ENCODE measurements at places on chromosomes 3 and 15.

GRCh38 chr3:52561028-52561747, 24.8 kb downstream of the UQCC5 start:
- DNase-seq: no peak

GRCh38 chr3:58009749-58010535, 1.7 kb downstream of the FLNB start:
- no peak for DNase-seq

DNA sequence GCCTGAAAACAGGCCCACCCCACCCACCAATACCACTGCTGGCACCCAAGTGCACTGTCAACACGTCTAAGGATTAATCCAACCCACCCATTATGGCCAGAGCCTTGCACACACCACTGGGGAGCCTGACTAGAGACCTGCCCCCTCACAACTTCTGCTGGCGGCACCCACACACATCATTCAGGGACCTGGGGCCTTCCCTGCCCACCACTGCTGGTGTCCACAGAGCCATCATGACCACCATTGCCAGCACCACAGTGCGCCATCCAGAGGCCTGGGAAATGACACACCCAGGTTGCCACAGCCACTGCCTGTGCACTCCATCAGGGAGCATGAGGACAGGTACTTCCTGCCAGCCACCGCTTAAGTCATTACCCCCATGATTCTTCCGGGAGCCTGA, 67.0 kb upstream of the IMPG2 start:
- DNase-seq: no peak

DNA sequence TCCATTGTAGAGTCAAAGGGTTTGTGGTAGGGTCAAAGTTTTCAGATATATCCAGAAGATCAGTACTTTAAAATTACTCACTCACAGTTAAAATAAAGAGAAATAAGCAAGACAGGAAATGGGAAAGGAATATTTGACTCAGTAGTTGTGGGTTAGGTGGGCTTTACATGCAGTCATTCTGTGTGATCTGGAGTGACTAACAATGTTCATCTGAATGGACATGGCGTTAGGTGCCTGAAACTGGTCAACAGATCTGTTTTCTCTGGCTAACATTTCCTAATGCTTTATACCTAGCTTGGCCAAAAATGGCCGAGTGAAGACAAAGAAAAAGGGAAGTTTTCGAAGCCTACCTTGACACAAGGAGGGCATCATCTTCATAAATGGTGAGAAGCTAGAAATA, 133.4 kb upstream of the SATB1 start:
- no peak for DNase-seq

- no peak for DNase-seq
Measured at GRCh38 chr3:183149915-183150750, 12.4 kb downstream of the LAMP3 start.

GRCh38 chr3:159861369-159861987, 127.2 kb upstream of the IL12A start:
- DNase-seq: no peak

- no peak for DNase-seq
Measured at GRCh38 chr3:4829031-4829394, 150.2 kb upstream of the BHLHE40 start.

DNA sequence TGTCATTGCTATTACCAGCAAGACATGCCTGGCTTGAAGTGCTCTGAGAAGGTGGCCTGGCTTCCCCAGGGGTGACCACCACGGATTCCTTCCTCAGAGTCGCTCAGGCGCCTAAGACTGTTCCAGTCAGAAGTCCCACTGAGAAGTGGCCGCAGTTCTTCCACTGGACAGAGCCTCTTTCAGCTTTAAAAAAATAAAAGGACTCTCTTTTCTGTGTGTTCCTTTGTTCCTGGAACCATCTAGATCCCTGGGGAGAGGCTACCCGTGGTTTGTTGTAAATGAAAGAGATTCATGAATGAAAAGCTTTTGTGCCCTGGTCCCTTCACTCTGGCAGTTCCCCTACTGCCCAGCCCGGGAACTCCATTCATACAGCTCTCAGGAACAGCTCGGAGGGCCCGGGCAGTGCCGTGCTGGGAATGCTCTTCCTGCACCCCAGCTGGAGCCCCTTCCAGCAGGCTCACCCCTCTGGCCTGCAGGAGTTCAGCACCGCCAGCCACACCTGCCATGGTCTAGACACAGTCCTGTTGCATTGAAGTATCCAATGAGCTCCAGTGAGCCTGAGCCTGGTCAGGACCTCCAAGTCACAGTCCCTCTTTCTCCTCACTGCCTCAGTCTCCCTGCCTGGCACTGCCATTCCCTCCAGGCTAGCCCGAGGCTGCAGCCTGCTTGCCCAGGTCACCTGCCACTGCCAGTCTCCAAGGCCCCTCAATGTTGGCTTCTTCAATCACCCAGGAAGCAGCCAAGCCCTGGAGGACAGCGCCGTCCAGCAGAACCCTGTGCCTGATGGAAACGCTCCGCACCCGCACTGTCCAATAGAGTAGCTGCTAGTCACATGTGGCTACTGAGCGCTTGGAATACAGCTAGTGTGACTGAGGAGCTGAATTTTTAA, 75.4 kb downstream of the XXYLT1 start:
- DNase-seq: no peak

GRCh38 chr15:101194546-101195125, 57.2 kb downstream of the CHSY1 start:
- no peak for DNase-seq

DNA sequence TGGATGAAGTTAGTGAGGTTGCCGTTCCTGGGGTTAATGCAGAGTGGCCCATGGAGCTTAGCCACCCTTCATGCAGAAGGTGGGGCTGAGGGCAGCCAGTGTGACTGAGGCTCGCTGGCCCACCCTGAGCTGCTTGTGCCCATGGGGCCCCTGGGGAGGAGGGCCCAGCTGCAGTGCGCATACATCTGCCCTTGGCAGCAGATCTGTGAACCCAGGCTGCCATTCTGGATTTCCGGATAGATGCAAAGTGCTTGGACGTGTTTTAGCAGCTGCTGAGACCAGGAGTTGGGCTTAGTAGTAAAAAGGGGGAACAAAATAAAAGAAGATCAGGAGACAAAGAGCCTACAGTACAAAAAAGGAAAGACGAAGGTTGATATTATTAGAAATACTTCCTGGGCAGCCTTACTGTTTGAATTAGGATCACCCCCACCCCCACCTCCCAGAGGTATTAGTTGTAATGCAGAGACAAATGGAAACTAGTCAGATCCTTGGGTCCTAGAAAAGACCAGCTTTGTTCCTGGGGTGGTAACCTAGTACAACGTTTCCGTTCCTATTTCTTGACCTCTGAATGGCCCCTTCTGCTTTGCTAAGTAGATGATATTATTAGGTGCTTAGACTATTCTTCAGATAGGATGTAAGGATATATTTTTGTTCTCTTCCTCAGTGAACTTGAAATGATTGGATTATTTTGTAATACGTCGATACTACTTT, 70.2 kb downstream of the IGF1R start:
- DNase-seq: no peak

DNA sequence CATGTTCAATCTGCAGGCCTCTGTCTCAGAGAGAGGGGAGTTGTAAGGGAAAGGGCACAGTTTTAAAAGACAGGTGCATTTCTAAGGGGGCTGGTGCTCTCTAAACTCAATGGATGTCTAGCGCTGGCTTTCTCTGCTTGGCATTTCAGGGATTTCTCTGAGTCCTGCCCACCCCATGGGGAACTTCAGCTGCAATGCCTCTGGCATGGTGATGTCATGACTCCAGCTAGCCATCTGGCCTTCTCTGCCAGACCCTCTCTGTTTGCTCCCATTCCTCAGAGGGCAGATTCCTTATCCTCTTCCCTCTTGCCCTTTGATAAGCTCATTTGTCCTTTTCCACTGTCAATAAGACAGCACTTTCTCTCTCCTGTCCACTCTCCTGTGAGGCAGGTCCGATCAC, 40.8 kb downstream of the RPLP1 start:
- no peak for DNase-seq

GRCh38 chr3:125125821-125126245, 70.0 kb upstream of the HEG1 start:
- DNase-seq: no peak

- no peak for DNase-seq
Measured at GRCh38 chr3:131630097-131630496, 127.3 kb upstream of the MRPL3 start.

- DNase-seq: no peak
Measured at GRCh38 chr15:89095073-89095472, 6.8 kb downstream of the ABHD2 start.

- no peak for DNase-seq
Measured at GRCh38 chr3:7407107-7407506, 546.2 kb downstream of the GRM7 start.

- no peak for DNase-seq
Measured at GRCh38 chr3:186964616-186965015, 34.3 kb downstream of the ST6GAL1 start.

DNA sequence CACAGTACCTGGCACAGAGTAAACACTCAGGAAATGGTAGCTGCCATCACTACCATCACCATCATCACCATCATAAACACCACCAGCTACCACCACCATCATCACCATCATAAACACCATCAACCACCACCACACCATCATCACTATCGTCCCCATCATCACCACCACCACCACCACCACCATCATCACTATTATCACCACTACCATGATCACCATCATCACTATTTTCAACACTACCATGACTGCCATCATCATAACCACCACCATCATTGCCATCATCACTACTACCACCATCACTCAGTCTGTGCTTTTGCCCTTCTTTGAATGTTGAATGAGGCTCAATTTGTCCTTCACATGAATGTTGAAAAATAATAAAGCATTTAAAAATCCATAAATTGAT, 21.2 kb upstream of the IL16 start:
- DNase-seq: no peak

- DNase-seq: no peak
Measured at GRCh38 chr3:58345457-58345856, 12.8 kb downstream of the PXK start.

GRCh38 chr15:81095690-81096365, 38.2 kb upstream of the CFAP161 start:
- DNase-seq: no peak
